Vagina (tissue), 2 donors: ENCODE measurements at places on chromosomes 3 and 15. TPM values are rescaled to one million over a fixed set of nuclear protein-coding genes. Genes with fewer than 3 reads are reported as not detected.

The PAK6 gene
- total RNA-seq = 19.9 TPM

The KCNAB1 gene
- 3.9 TPM for total RNA-seq

GRCh38 chr15:63344731-63345390 lies 36.8 kb downstream of the CA12 start:
- DNase-seq = no peak

- no peak for DNase-seq
Observed at GRCh38 chr3:14921034-14921616, 26.3 kb upstream of the NR2C2 start.

DNA sequence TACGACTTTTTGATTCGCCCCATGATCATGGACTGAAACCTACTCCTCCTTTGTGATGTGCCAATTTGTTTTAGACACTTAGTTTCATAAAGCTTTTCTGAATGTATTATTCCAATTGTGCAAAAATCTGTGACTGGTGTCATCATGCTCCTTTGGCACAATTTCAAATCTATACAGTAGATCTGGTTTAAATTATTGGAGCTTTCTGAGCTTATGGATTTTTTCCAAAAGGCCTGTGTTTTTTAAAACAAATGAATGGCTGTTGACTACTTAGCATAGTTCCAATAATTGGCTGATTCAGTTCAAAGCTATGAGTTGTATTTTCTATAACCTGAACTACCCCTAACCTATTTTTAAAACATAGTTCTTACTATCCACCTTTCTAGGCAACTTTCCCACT lies 282.7 kb downstream of the CNTN3 start:
- DNase-seq = no peak

- no peak for DNase-seq
Observed at GRCh38 chr3:71616571-71617021, 33.1 kb upstream of the FOXP1 start.

DNA sequence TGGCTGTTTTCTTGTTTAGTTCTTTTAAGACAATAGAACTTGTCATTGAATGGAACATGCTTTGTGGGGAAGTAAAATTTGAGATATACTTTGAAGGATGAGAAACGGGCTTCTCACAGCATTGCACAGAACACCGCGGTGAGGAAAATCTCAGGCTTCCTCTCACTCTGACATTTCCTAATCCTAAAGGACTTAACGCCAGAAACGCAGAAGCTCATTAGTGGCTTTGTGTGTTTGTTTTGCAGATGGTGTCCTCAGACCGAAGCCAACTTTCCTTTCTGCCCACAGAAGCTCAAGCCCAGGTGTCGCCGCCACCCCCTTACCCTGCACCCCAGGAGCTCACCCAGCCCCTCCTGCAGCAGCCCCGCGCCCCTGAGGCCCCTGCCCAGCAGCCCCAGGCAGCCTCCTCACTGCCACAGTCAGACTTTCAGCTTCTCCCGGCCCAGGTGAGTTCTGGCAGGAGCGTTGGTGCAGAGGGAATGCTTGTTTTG lies 78.9 kb upstream of the BLM start:
- no peak for DNase-seq

DNA sequence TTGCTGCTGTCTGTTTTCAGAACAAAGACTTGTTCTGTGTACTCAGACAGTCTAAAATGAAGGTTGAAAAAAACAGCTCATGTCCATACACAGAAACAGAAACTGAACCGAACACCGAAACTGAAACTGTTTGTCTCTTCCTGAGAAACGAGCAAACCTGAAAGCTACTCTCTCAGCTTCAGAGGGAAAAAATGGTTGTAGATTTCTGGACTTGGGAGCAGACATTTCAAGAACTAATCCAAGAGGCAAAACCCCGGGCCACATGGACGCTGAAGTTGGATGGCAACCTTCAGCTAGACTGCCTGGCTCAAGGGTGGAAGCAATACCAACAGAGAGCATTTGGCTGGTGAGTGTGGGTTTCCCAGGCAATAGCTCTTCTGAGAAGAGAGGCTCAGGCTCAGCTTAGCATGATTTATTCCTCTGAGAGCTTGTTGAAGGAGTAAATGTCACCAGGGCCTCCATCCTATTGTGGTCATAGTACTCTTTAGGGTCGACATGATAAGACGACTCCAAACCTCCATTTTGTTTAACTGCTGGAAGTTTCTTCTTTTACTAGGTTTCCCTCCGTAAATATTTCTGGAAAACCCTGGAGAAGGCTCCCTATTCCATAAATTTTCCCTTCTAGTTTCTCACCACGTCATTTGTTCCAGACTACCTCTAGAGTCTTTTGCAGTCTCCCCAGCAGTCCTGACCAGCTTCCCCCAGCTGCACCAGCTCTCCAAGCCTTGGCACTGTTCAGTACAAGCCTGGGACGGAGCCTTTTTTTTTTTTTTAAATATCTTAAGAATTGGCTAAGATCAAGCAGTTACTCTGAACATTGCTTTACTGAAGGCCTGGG lies at the start of gene RTP4:
Gene RTP4 (plus strand): TSS at position 135 of the 838 bp plus-strand sequence. CDS start 57 bp downstream, at position 192.
- no peak for DNase-seq

GRCh38 chr3:78013653-78014052 lies 973.8 kb downstream of the ROBO2 start:
- DNase-seq = no peak

GRCh38 chr3:128929364-128929763 lies 49.9 kb downstream of the ACAD9 start:
- DNase-seq = no peak
